Brain microvascular endothelial cell (primary cell): ENCODE measurements at places on chromosomes 4 and X.
A peak's percentile ranks its signal among the peaks of the same experiment; 100 is the strongest.

GRCh38 chrX:137313627-137314026 is 252.3 kb upstream of the ZIC3 start:
- no peak for DNase-seq

DNA sequence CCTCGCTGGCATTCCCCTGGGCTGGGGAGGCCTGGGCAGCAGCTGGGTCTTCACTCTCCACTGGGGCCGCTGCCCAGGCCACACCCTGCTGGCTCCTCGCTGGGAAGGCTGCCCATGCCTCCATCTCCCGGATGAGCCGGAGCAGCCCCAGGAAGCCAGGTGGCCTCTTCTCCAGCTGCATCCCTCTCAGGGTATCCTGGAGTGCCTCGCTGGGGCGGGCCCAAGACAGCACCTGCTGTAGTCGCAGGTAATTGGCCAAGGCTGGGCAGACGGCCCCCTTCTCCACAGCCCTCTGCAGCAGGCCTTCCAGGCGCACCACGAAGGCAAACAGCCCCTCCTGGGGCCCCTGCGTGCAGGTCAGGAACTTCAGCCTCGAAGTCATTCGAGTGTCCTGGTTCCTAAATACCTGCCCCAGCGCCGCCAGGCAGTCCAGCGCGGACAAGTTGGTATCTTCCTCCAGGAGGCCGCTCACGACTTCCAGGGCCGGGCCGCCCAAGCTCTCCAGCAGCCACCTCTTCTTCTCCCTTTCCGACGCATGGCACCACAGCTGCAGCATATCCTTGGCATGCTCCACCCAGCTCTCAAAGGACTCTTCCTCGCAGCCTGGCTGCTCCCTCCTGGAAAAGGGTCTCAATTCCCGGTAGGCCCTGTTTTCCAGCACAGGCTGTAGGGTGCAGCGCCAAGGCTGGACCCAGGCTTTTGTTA is 3.7 kb downstream of the PNMA6E start:
- DNase-seq: no peak

GRCh38 chrX:41475191-41475590 is 28.0 kb downstream of the NYX start:
- DNase-seq: no peak

- no peak for DNase-seq
These were observed 102.0 kb upstream of the LSM6 start for GRCh38 chr4:146073517-146073916.

- DNase-seq: no peak
These were observed 680 bp downstream of the MAEA start for GRCh38 chr4:1290165-1290977.

GRCh38 chrX:10811111-10811510 is 190.7 kb upstream of the MID1 start:
- DNase-seq: no peak

DNA sequence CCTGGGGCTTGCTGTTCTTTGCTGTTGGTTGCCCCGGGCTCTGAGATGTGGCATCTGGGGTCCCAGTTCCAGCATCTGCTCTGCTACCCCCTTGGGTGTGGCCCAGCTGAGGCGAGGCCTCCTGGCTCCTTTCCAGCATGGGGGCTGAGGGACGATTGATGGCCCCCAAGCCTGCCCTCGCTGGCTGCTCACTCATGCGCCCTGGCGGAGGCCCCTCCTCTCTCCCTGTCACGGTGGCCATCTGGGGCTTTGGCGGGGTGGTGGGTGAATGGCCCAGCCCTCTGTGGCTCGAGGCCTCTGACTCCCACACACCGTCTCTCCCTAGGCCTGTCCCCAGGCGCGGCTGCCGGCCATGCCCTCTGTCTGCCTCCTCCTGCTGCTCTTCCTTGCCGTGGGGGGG is 1.8 kb downstream of the PLXNA3 start:
- no peak for DNase-seq

GRCh38 chr4:22552812-22553211 is 36.9 kb upstream of the ADGRA3 start:
- no peak for DNase-seq

GRCh38 chr4:22999419-22999818 is 306.7 kb downstream of the GBA3 start:
- DNase-seq: no peak

GRCh38 chr4:158333820-158334219 is 123.5 kb downstream of the TMEM144 start:
- no peak for DNase-seq

- no peak for DNase-seq
These were observed 182.0 kb downstream of the MGST2 start for GRCh38 chr4:139847602-139848001.

DNA sequence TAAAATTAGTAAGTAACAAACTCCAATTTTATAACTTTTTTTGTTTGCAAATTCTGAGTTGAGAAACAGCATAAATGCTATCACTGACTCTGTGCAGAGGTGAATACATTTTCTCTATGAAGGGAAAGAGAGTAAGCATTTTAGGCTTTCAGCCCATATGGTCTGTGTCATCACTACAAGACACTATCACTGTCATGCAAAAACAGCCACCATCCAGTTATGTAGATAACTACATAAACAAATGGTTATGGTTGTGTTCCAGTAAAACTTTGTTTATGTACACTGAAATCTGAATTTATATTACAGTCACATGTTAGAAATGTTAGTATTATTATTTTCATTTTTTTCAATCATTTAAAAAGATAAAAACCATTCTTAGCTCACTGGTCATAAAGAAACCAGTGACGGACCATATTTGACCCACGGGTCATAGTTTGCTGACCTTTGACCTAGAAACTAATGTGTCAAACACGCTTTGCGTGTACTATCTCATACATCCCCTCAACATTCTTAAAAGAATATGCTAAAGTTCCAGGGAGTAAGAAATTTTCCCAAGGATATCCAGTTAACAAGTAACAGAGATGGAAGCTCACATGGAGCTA is 29.1 kb downstream of the RASGEF1B start:
- no peak for DNase-seq

- no peak for DNase-seq
These were observed 130.7 kb downstream of the AMELX start for GRCh38 chrX:11423949-11424348.

DNA sequence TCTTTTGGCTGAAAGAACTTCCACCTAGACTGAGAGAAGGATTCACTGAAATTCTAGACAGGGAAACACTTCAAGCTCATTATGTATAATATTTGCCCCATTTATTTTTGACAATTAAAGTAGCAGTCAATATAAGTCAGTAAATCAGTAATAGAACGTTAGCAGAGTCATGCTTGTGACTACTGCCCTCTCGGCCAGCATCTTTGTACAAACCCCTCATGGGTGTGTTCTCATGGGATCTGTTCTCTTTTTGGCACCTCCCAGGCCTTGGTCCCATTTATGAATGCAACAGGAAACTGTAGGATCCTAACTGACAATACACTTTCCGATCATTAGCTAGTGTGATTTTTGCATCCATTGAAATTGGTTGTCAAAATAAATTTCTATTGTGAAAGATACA is 2.9 kb downstream of the MSL3 start:
- DNase-seq: no peak

GRCh38 chrX:78710171-78710570 is 37.3 kb upstream of the LPAR4 start:
- no peak for DNase-seq

DNA sequence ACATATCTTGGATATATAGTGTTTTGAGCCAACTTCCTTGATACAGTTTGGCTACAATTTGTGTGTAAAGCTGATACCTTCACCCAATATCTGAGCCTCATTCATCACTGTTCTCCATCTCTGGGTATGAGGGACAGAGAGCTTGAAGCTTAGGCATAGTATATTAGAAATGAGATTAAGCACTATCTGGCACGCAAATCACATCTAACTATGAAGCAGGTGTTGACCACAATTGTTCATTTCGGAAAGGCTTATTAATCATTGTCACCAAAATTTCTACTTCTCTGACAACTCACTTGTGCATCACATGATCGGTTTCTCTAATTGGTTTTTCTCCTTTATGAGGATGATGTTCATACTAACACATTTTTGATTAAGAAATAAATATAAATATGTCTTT is 2.1 kb upstream of the POF1B start:
- no peak for DNase-seq

- no peak for DNase-seq
These were observed 3.2 kb upstream of the CPZ start for GRCh38 chr4:8589336-8589735.

DNA sequence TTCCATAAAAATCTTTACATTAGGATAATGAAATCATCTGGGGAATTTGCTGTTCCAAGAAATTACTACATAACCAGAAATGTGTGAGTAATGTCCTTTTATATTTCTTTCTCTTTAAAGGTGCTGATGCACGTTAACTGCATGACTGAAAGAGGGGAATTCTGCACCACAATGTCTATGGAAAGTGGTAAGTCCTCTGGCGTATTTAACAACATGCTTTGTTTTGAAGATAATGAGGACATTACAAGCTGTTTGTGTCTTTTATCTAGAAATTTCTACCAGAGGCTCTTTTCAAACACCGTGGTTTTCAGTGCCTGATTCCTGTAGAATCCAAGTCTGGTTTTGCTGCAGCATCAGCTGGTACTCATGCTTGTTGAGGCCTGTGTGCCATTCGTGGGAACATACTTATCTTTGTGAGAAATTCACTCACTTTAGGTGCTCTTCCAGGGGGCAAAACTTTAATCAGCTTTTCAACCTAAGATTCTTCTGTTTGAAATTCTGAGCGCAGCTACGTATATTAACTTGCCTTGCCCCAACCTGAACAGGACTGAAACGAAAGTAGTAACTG is 257.2 kb downstream of the PDHA2 start:
- no peak for DNase-seq

DNA sequence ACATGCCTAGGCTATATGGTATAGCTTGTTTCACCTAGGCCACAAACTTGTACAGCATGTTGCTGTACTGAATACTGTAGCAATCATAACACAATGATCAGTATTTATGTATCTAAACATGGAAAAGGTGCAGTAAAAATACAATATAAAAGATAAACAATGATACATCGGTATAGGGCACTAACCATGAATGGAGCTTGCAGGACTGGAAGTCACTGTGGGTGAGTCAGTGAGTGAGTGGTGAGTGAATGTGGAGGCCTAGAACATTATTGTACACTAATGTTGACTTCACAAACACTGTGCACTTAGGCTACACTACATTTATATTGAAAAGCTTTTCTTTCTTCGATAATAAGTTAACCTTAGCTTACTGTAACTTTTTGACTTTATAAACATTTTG is 45.6 kb upstream of the ANK2 start:
- DNase-seq: peak; percentile 59

- no peak for DNase-seq
These were observed 27.8 kb upstream of the FGFBP2 start for GRCh38 chr4:15990570-15991285.

DNA sequence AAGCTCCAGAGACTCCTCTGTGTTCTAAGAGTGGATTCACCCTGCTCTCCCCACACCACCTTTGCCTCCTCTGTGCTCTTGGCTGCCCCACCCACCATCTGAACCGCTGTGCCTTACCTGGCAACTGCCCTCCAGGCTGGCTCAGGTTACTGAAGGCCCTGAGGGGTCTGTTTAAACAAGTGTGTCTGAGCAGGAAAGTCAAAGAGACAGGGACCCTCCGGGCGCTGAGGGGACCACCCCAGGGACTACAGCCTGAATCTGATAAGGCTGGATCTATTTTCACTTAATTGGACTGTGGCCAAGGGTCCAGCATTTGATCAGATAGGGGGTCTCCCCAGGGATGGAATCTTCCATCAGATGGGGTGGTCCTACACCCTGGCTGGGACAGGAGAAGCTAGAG is 10.4 kb upstream of the MSX1 start:
- no peak for DNase-seq

GRCh38 chr4:18022572-18023050 is 1.1 kb upstream of the LCORL start:
- DNase-seq: no peak

- no peak for DNase-seq
These were observed 14.9 kb upstream of the PIM2 start for GRCh38 chrX:48933757-48934156.

DNA sequence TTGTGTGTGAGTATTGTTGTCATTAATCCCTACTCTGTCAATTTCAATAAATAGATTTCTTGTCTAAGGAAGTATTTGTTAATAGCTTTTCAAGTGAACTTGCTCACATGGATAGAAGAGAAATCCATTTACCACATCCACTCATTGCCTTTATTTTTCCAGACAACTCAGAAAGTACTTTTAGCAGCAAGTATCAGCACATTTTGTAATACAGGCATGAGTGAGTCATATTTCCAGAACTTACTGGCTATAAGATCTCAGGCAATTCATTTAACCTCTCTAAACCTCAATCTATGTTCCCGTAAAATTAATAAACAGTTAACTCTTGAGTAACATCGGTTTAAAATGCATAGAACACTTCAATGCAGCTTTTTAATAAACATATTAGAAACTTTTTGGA is 317.9 kb upstream of the PCDH7 start:
- no peak for DNase-seq

DNA sequence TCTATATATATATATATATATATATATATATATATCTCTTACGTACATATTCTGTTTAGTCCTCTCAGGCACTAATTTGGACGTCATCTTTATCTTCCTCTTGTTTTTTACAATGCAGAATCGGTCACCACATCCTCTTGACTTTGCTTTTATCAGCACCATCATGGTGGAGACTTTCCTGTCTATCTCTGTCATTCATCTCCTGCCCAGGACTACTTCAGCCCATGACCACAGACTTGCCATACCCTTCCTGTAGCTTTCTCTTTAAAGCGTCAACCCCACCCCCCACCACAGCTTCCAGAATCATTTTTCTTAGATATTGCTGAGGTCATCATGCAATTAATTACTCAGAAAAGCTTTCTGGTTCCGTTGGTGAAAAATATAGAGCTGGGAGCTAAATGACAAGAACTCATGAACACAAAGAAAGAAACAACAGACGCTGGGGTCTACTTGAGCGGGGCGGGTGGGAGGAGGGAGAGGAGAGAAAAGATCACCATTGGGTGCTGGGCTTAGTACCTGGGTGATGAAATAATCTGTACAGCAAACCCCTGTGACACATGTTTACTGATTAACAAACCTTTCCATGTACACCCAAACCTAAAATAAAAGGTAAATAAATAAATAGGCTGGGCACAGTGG is 30.5 kb upstream of the PRKX start:
- DNase-seq: no peak

- peak; percentile 38 for DNase-seq
These were observed at the start of gene ADGRA3 for GRCh38 chr4:22515888-22516541. ADGRA3 (minus strand) TSS chr4:22516066; CDS start chr4:22515784, 282 bp downstream.

DNA sequence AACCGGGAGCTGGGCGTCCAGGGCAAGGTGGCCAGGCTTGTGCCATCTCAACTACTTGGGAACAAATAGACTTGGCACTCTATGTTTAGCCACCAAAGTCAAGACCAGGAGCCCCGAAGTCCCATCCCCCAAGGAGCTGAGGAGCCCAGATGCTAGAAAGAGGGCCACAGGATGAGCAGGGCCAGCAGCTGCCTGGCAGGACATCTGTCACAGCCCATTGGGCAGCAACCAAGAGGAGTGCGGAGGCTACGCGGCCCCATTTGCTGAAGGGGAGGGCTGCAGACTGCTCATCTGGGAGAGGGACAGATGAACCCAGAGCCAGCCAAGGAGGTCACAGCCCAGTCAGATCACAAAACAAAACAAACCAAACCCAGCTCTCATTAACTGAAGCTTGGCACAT is 22.9 kb upstream of the SOWAHD start:
- no peak for DNase-seq

- no peak for DNase-seq
These were observed 37.5 kb upstream of the RASGEF1B start for GRCh38 chr4:81509191-81509590.
